ENCODE measurements at places on chromosomes 2 and 18.
A peak's percentile ranks its signal among the peaks of the same experiment; 100 is the strongest.

- DNase-seq = no peak
Measured at GRCh38 chr2:47283659-47284058, 119.3 kb upstream of the MSH2 start.

GRCh38 chr2:127381762-127382161, 6.0 kb downstream of the MAP3K2 start:
- no peak for DNase-seq

DNA sequence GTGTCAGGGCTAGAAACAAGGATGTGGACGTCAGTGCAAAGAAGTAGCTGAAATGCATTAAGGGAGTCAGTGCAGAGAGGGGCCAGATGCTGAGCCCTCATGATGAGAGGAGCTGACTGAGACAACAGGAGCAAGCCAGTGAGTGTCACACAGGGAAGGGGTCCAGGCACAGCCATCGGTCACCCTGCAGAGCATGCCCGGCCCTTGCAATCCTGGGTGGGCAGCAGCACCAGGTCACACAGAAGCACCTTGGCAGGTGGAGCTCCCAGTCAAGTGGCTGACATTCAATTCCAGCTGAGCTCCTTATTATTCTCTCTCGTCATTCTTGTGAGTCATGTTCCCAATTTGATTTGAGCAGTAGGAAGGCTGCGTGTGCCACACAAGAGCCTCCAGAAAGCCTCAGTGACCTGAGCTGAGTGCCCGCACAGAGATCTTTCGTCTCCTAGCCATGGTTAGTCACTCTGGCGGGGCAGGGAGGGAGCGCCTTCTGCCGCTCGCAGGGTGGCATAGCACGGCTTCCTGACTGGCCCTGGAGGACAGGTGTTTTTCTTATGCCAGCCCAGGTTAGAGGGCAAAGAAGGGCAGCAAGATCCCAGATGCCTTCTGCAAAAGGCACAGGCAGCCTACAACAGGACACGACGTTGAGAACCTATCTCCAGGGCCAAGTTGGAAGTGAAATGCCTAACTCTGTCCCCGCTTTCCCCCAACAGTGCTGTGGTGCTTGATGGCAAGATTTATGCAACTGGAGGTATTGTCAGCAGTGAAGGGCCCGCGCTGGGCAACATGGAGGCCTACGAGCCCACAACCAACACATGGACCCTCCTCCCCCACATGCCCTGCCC, 220.9 kb downstream of the ATAD2B start:
- no peak for DNase-seq

- no peak for DNase-seq
Measured at GRCh38 chr2:143263066-143263625, 133.9 kb downstream of the ARHGAP15 start.

DNA sequence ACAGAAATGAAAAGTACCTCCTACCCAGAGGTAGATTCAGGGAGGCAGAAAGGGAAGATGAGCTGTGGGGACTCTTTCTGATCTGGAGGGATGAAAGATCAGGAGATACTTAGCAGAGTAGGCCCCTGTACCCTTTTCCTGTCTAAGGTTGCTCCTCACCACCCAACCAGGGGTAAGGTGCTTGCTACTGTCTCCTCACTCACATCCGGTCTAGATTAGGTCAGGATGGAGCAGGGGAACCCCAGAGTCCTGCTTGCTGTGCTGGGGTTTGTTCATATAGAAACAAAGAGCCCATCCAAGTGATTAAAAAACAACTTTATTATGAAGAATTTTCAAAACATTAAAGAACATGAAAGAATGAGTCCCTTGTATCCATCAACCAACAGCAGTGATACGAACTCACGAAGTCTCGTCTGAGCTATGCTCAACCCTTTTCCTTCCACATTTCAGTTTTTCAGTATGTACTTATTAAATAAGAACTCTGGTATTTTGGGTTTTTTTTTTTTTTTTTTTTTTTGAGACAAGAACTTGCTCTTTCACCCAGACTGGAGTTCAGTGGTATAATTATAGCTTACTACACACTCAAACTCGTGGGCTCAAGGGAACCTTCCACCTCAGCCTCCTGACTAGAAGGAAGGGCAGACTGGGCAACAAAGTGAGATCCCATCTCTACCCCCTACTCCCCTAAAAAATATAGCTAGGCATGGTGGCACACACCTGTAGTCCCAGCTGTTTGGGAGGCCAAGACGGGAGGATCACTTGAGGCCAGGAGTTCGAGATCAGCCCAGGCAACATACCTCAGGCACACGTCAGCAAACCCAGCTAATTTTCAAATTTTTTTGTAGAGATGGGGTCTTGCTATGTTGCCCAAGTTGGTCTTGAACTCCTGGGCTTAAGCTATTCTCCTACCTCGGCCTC, 28.5 kb upstream of the MCFD2 start:
- DNase-seq = no peak

DNA sequence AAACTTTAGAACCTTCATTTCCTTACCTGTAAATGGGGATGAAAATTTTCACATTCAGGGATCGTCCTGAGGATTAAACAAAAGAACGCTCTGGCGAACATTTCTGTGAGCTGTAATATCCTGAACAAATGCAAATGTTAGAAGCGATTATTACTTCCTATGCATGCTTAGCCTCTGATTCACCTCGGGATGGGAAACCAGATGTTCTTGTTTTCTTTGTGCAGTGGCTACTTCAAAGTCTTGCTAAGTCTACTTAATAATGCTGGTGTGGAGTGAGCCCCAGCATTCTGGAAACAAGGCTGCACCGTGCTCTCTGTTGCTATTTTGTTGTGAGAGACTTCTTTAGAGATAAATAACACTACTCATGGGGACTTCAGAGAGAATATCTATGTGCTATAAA, 119.1 kb upstream of the PELI1 start:
- DNase-seq = peak; percentile 76

- no peak for DNase-seq
Measured at GRCh38 chr2:17649026-17649425, 104.6 kb downstream of the SMC6 start.

GRCh38 chr2:18454692-18455235, 105.7 kb downstream of the RDH14 start:
- DNase-seq = no peak

DNA sequence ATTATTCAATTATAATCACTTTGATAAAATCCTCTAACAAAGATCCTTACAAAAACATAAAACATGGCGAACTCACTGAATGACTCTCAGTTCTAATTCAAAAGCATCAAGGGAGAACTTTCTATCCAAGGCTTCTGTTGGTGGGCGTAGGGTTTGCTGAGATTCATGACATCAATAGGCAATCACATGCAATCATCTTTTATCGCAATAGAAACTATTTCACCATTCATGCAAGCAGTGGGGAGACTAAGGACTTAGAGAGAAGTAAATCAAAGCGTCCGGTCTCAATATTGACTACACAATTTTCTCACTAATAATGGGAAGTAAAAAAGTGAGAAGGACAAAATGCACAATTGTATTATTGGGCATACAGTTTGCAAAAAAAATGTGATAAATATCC, 168.7 kb downstream of the SCG2 start:
- DNase-seq = no peak

GRCh38 chr2:70467831-70468779, 85.5 kb downstream of the TGFA start:
- no peak for DNase-seq

GRCh38 chr18:32346671-32347070, 124.0 kb downstream of the GAREM1 start:
- no peak for DNase-seq

DNA sequence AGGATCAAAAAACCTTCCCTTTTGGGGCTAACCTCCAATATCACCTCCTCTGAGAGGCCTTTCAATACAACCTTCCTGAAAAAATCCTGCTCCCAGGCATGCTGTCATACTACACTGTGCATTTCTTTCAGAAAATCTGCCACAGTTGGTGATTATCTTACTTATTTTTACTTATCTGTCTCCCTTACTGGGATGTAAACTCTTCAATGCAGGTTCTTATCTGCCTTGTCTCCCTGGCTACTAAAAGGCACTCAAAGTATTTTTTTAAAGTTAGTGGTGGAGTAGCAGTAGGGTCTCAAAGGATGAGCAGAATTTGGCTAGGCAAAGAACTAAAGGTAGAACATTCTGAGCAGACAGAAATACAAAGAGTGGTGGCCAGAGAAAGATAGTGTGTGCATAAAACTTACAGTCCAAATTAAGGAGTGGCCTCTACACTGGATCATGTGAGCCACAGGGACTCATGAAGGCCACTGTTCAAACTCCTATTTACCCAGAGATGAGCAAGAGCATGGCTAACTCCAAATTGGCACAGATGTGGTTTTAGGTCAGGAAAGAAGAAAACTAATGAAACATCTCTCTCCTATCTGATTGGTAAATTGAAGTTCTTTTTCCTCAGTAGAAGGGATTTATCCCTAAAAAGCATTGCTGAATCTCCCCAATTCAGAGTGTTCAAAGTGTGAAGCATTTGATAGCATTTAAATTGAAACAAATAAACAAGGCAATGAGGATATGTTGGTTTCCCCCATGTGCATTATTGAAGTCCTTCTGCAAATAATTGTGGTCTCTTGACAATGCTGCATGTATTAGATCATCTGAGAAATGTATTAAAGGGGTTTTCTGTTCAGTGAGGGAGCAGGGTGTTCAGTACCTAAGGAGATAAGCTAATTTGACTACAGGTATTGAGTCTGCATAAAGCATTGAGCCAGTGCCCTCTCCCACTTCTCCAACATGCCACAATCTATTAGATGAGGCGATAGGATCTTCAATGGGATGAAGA, 285.5 kb downstream of the MREG start:
- DNase-seq = no peak

DNA sequence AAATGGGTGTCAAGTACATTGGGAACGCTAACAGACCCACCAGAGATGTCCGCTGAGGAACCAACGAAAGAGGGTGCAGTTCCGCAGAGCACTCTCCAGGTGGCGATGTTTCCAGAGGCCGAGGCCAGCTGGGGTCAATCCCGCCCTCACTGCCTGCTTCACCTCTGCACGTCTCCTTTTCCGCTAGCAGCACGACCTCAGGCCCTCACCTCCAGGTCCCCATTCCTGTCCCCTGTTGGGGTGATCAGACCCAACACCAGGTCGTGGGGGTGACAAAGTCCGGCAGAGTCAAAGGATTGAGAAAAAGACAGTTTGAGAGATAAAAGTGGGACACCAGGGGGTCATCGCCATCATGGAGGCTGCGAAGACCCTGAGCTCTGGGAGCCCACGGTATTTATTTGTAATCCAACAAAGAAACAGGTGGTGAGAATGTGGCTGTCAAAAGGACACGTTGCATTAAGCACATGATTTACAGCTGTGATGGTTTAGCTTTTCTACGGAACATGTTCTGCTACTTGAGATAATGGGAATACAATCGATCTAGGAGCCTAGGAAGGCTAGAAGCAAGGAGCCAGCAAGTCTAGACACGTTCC, 27.3 kb downstream of the ZAP70 start:
- no peak for DNase-seq

DNA sequence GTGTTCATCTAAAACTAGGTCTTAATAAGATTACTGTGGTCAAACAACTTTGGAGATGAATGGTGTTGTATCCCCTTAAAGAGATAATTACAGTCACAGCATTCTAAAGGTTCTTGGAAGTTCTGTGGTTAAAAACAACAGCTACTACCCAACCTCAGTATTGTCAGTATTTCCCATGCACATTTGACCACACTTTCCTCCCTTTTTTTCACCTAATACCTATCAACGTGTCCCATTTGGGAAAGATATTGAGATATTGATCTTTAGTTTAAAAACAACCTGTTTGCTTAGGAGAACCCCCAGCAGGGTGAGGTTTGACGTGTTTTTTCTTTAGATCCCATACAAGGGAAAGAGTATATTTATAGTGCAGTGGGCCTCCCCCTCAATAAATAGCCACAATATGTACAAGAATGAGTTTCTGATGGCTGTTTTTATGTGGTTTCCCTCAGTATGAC, 65.6 kb downstream of the WDR7 start:
- no peak for DNase-seq

GRCh38 chr2:145495590-145495989, 975.7 kb upstream of the ZEB2 start:
- no peak for DNase-seq

DNA sequence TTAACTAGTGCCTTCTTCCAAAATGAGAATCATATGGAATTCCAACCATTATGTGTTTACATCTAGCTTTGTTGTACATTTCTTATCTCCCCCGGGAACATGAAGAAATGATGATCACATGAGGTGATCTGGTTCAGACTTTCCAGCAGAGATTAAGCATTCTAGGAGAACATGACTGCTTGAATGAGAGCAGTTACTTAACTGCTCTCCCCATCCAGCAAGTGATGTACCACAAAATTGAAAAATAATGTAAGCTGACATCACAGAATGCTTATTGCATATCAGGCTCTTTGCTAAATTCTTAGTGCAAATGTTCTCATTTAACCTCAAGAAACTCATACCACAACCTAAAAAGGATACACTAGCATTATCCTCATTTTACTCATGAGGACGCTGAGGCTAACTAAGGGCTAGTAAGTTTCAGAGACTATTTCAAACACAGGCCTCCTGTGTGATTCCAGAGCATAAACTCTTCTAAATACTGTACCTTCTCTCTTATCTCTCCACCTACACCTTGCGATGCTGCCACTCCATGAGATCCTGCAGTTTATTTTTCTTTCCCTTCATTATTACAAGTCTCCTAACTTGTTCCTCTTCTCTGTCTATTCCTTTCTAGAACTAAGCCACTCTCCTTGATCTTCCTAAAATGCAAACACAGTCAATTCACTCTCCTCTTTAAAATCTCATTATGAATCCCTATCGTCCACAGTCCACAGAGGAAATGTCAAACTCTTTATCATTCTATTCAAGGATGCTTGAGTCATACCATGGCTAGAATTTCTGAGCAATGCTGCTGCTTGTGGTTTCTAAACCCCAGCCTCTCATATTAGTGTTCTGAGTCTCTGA, 1224.8 kb upstream of the ZEB2 start:
- DNase-seq = no peak

DNA sequence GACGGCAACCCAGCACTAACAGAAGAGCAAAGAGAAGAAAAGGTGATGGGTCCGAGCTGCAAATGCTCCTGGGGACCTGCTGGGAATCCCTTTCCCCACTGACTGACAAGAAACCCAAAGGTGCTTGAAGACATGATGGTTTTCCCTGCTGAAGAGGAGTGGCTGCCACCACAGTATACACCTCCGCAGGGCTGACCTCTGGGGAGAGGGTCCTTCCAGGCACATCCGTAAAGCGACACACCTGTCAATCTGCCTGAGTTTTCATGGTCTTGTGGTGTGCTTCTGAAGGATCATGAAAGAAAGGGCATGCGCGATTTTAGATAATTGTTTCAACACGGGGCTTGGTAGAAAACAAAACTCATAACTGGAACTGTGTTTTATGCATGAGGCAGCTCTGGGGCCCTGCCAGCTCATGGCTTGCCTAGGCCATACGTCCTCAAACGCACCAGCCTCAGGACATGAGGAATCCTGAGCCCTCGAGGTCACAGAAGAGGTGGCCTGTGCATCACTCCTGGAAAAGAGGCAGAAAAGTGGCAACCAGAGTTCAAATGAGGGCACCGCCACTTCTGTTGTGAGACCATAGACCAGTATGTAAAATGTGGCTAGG, 51.8 kb downstream of the SERTAD2 start:
- DNase-seq = no peak

GRCh38 chr2:112491946-112492345, 10.0 kb downstream of the TTL start:
- DNase-seq = no peak

All from skin of body (tissue), 3 donors.